CD8-positive, alpha-beta T cell (primary cell): ENCODE measurements at places on chromosomes 1 and 21.

GRCh38 chr1:33367485-33368405 lies 46.8 kb upstream of the A3GALT2 start:
- DNase-seq: peak; percentile 81

DNA sequence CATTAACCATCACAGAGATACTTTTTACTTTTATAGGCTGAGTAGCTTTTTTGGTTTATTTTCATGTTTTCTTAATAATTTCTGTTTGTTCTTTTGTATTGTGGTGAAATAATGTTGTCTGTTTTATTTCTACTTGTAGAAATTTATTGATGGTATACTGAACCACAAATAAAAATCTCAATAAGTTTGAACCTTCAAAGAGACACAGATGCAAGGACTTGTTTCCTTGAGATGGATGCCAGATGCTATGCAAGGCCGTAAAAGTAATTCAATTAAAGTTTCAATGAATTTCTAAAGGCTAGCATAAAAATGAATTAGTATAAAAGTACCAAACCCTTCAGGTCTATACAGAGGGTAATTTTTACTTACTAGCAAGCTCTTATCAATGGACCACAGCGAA lies 873.5 kb downstream of the TTLL7 start:
- DNase-seq: no peak

DNA sequence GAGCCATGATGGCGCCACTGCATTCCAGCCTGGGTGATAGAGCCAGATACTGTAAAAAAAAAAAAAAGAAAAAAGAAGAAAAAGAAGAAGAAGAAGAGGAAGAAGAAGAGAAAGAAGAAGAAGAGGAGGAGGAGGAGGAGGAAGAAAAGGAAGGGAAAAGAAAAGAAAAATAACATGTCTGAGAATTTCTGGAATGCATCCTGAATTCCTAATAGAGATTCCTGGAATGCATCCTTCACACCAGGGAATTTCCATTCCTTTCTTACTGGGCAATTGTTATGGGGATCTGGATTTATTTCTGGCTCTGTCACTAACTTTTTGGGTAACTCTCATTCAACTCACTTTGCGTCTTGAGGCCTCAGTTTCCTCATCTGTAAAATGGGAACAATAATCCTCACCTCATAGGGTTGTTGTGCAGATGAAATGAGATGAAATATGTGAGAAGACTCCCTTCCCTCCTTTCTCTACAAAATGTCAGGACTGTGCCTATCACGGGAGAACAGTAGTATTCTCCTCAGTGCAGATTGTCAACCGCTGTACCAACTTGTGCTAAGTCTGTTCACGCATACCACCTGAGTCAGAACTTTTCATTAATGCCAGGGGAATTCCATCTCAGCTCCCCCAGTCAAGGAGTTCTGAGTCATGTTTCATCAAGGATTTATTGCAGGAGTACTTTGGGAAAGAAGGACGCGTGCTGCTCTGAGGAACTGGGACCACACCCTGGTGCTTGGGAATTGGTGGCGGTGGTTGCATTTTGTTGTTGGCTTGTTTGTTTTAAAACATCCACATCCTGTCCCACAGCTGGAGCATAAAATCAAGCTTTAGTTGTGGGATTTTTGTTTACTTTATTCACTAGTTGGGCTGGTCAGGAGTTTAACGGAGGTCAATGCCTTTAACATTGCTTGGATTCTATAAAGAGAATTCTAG lies 42.4 kb upstream of the ROR1 start:
- DNase-seq: no peak

DNA sequence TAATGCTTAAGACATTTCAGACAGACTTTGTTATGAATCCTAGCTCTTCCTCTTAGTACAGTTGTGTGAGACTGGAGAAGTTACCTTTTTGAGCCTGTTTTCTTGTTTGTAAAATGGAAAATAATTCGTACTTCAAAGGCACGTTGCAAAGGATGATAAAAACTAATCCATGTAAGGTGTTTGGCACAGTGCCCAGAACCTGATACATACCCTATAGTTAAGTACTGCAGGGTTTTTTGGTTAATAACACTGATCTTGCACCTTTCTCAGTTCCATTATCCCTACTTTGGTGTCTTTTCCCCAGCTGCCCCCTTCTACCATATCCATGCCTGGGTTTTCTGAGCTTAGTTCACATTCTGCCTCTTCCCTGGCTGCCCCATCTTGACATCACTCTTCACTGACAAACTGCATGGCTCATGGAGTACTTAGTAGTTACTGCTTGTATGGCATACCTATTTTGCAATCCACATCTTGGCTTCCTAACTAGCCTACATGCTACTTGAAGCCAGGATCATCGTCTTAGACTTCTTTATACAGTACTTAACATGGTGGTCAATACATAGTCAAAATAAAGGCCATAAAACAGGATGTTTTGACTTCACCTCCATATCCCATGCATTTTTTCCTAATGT lies 10.1 kb downstream of the CCDC185 start:
- DNase-seq: no peak

DNA sequence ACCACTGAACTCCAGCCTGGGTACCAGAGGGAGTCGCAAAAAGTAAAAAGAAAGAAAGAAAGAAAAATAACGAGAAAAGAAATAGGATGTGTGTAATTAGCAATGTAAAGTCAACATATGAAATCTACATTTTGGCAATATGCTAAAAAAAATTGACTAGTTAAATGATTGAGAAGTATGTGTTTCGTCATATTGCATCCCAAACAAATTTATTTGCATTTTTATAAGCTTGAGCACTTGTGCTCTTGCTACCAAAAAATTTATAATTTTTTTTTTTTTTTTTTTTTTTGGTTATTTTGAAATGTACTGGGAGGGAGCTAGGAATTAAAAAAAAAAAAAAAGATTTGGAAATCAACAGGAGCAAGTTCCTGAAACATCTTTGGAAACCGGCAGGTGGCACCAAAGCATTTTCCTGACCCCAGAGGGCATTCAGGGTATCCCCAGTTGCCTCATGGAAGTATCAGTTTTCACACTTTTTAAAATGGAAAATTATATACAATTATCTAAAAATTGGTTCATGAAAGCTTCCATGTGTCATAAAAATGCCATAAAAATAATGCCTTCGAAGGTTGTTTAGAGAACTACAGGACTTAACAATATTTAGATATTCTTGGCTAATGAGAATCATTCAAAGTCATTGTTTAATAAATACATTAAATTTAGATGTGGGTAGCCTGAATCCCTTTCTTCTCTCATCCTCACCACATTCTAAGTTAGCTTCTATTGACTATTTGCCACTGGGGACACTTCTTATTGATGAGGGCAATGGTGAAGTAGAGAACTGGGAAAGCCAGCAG lies 4.8 kb upstream of the HEATR1 start:
- DNase-seq: no peak

DNA sequence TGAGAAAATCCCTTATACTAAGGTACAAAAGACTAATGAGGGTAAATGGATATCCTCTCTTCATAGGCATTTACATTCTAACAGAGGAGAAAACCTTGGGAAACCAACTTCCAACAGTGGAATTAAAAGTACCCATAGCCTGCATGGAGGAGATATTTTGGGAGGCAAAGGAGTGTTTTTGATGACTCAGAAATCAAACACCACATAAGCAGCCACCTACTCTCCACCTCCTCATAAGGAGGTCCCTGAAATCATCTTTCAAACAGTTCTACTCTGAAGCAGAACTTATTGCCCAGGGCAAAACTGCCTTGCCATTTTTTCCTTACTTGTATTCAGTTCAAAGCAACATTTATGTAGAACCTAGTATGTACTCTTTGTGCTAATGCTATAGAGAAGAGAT lies 211.3 kb downstream of the KCNH1 start:
- DNase-seq: no peak

GRCh38 chr1:31843506-31843905 lies 27.7 kb upstream of the SPOCD1 start:
- no peak for DNase-seq

DNA sequence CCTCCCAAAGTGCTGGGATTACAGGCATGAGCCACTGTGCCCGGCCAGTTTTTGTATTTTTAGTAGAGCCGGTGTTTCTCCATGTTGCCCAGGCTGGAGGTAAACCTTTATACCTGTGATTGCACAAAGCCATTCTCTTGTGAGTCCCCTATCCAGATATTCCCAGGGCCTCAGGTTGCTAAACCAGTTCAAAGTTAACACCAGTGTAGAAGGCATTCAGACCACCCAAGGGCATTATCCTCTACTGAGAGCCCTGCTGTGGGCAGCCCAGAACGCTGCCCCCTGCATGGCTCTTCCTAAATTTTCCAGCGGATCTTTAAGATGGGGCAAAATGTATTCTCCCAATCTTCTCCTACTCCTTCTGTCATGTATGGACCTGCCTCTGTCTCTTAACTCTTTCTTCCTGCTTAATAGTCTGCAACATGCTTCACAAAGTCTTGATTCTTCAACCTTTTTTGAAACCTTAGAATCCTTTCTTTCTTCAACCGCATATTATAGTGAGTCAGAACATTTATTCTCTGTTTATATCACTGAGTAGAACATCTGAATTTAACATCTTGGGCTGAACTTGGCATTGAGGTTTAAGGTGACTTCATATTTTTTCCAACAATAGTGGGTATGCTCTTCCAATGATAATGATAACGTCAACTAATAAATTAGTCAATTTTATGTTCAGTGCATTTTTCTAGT lies 36.0 kb downstream of the UBE4B start:
- no peak for DNase-seq

GRCh38 chr1:5992814-5993555 lies 760 bp upstream of the NPHP4 start:
- DNase-seq: no peak

DNA sequence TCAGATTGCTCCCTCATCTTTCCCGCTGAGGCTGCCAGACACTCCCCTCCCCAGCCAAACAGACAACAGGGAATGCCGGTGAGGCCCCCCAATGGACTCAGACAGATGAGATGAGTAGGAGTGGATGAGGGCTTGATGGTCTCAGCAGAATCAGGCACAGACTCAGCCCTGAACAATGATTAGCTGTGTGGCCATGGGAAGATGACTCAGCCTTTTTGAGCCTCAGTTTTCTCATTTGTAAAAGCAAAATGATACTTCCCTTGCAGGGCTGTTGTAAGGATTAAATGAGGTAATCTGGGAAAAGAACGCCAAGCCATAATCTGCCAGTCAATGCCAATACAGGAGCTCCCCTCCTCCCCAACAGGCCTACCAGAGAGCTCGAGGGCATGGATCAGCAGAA lies 12.4 kb downstream of the C1orf198 start:
- DNase-seq: no peak

- DNase-seq: no peak
These were observed 50.5 kb downstream of the OPTC start for GRCh38 chr1:203544485-203544884.

- no peak for DNase-seq
These were observed 4.1 kb downstream of the NTRK1 start for GRCh38 chr1:156864796-156865195.

DNA sequence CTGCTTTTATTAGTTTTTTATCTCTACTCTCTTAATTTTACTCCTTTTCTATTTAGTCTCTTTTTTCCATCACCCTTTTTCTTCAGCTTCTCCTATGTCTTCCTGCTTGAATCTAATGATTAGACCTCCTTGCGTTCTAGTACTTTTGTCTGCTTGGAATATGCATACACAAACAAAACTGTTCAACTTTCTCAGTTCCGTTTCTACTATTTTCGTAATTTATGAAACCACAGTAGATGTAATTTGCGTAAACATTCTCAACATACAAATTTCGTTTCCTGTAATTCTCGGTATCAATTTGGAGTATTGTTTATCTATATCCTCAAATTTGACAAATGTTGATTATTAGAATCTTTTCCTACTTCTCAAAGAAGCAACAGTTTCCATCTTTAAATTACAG lies 772.5 kb downstream of the USP25 start:
- DNase-seq: no peak

- no peak for DNase-seq
These were observed 26.0 kb upstream of the SLAMF9 start for GRCh38 chr1:159980076-159980475.

DNA sequence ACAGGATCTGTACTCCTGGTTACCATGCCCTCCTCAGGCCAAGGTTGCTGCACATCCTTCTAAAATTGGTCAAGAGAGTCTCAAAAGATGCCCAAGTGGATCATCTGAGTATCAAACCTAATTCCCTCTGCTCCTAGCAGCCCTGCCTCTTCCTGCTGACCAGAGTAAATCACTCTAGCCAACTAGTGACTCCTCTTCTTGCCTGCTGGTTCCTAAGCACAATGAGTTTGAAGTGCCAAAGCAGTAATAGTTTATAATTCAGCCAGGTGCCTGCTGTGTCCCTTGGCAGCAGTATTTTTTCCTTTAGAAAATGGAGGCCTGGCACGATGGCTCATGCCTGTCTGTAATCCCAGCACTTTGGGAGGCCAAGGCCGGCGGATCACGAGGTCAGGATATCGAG lies 137.9 kb upstream of the CAMK1G start:
- DNase-seq: no peak

GRCh38 chr1:227131193-227131592 lies 187.1 kb downstream of the CDC42BPA start:
- no peak for DNase-seq

DNA sequence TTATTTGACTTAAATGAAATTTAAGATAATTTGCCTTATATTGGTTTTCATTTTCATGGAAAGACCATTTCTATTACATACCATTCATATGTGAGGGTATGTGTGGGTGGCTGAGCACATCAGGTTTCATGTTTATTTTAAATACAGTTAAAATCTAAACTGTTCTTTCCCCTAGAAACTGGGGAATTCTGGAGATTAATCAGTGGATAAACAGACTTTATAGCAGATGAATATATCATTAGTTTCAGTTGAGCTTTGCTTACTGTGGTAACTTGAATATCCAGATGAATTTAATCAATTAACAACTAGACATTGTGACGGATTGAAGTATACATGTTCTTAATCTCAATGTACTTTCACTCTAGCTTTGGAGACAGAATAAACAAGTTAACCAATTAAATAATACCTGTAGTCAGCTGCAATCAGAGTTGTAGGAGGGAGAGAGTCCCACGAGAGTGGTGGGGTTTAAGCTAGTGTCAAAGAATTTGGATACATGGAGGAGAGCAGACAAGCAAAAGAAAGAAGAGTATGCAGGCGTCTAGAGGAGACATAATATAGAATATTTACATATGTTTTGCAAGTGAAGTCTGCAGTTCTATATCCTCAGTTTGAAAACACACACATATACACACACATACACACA lies 97.6 kb downstream of the PDE4B start:
- no peak for DNase-seq
